Cardiac atrium fibroblast (primary cell): ENCODE measurements at places on chromosomes 16 and 17. TPM values are rescaled to one million over a fixed set of nuclear protein-coding genes. Genes with fewer than 3 reads are reported as not detected.

WDR59 gene
- 11.5 and 28.5 TPM in 2 replicates for total RNA-seq

OTOP2 gene
- total RNA-seq = not detected in 2 replicates

CNEP1R1 gene
- 22.5 and 74.4 TPM in 2 replicates for total RNA-seq

NPIPA2 gene
- not detected in 2 replicates for total RNA-seq

KRT12 gene
- total RNA-seq = not detected in 2 replicates

EFCAB5 gene
- not detected in 2 replicates for total RNA-seq
